ENCODE measurements at places on chromosomes 16 and 17. TPM values are rescaled to one million over a fixed set of nuclear protein-coding genes. Genes with fewer than 3 reads are reported as not detected.

GRCh38 chr17:64015447-64015846 lies 5.0 kb downstream of the ICAM2 start:
- DNase-seq = no peak

GRCh38 chr17:78787444-78787843 lies 5.4 kb upstream of the CYTH1 start:
- DNase-seq = no peak

GRCh38 chr16:58333985-58334384 lies 39.2 kb upstream of the PRSS54 start:
- no peak for DNase-seq

The RNF167 gene
- total RNA-seq = 8.8 TPM

The PLD6 gene
- 1.3 TPM for total RNA-seq

The HLF gene
- 12.9 TPM for total RNA-seq
